ENCODE measurements at places on chromosomes 16 and 17. TPM values are rescaled to one million over a fixed set of nuclear protein-coding genes. Genes with fewer than 3 reads are reported as not detected.

DVL2 gene
- polyA plus RNA-seq = 40.4 TPM

PIRT gene
- polyA plus RNA-seq = not detected

CREBBP gene
- polyA plus RNA-seq = 14.7 TPM

TPPP3 gene
- polyA plus RNA-seq = 10.9 TPM

SEPTIN1 gene
- 0.73 TPM for polyA plus RNA-seq

ALOXE3 gene
- 0.46 TPM for polyA plus RNA-seq

All from A549 (cell line).